Ecto neural progenitor cell (in vitro differentiated cells): ENCODE measurements at places on chromosomes 6 and 20.

DNA sequence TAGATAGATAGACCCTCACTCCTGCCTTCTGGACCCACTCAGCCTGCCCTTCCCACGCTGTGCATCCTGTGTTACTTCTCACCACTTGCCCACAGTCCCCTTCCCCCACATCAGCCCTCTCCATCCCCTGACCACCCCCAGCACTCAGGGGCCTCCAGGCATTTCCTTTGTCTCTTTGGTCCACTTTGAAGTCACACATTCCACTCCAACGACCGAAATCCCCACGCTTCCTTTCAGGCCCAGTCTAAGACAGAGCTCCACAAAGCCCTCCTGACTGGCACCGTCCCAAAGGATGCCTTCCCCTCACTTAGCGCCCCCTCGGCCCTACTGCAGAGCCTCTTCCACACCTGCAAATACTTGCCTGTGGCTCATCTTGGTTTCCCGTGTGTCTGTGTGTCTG is 83.8 kb downstream of the FOXF2 start:
- DNase-seq: no peak

DNA sequence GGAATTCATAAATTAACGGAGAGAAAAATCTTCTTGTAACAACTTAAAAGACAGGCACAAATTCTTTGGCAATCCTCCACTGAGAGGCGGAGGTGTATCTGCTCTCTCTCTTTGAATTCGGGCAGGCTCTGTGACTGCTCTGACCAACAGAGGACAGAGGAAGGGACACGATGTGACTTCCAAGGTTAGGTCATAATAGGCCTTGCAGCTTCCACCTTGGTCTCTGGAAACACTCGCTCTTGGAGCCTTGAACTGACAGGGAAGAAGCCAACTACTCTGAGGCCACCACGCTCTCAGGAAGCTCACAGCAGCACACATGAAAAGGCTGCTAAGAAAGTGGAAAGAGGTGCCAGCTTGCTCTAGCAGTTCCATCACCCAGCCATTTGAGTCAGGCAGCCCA is 14.9 kb downstream of the TOMM34 start:
- no peak for DNase-seq

- no peak for DNase-seq
Observed at GRCh38 chr6:30748851-30749540, 4.6 kb upstream of the IER3 start.

DNA sequence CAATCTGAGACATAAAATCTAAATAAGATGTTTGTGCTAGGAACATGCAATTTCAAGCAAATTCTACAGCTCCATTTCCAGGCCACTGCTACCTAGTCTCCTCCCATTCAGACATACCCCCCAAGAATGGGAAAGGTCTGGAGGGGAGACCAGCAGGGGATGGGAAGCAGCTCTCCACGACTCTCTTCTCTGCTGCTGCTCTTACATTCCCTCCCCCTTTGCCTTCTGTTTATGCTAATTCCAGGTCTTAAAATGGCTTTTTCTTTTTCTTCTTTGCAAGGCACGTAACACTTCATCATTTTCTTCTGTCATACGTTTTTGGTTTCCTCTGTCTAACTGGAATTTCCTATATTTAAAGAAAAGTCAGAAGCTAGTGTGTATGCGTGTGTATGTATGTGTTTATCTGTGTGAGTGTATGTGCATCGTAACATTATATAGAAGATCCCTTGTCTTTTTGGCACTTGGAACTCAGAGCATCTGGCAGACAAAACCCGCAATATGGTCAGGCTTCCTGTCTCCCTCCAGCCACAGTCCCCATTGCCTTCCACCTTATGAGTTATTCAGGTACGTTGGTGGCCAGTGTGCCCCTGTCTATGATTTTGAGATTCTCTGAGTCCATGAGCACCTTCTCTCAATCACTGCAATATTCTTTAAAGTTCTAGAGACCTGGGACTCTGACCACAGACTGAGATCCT is 493.7 kb downstream of the BTBD3 start:
- DNase-seq: no peak

DNA sequence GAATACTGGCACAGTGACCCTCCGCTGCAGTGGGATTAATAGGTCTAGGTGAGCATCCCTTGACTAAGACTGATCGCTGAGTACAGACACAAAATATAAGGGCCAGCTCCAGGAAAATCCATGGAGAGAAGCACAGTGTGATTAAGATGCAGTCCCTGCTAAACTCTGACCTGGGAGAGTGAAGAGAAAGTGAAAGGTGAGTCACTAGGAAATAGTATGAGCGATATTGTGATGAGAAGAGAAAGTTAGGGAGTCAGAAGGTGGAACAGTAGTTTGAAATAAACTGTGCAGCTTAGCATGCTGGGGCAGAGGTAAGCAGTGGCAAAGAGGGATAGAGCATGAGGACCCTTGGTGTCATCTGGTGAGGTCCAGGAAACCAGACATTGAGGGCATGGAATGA is 278.6 kb upstream of the MAP3K7 start:
- DNase-seq: no peak

GRCh38 chr6:41191569-41191968 is 9.4 kb downstream of the TREML2 start:
- peak; percentile 70 for DNase-seq

DNA sequence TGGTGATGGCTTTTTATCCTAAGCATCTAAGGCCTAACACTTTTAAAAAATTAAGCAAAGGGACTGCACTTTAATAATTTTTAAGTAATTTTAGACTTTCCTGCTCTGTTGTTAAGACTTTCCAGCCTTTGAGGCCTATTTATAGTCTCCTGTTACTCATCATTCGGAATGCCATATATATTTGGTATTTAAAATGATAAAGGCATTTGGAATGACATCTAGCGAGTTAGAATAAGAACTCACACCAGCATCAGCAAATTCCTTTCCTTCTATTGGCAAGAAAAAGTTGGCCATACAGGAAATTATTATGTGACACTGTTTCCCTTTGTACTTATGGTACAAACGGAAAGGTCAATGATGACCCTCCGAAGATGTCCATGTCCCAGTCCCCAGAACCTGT is 88.1 kb upstream of the STMND1 start:
- DNase-seq: no peak

GRCh38 chr6:128803911-128804310 is 79.0 kb upstream of the LAMA2 start:
- DNase-seq: no peak

DNA sequence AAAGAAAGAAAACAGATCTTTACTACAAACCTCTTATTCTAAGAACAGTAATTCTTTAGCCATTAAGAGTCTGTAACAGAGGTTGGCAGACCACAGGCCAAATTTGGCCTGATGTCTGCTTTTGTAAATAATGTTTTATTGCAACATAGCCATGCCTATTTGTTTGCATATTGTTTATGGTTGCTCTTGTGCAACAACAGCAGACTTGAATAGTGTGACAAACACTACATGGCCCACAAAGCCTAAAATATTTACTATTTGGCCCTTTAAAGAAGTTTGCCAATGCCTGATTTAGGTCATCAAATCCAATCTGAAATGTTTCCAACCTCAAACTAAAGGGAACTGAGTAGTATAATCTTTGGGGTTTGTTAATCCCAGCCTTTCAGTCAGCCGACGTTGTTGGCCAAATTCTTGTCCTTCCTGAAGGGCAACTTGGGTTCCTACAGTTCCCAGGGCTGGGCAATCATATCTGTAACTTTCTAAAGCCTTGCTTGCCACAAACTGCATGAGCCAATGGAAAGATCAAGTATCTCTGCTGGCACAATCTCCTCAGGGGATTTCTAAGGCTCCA is 33.9 kb upstream of the TBC1D20 start:
- no peak for DNase-seq

- DNase-seq: no peak
Observed at GRCh38 chr20:61935926-61936700, 129.6 kb downstream of the TAF4 start.

- DNase-seq: no peak
Observed at GRCh38 chr6:9938801-9939200, 476.1 kb downstream of the TFAP2A start.

DNA sequence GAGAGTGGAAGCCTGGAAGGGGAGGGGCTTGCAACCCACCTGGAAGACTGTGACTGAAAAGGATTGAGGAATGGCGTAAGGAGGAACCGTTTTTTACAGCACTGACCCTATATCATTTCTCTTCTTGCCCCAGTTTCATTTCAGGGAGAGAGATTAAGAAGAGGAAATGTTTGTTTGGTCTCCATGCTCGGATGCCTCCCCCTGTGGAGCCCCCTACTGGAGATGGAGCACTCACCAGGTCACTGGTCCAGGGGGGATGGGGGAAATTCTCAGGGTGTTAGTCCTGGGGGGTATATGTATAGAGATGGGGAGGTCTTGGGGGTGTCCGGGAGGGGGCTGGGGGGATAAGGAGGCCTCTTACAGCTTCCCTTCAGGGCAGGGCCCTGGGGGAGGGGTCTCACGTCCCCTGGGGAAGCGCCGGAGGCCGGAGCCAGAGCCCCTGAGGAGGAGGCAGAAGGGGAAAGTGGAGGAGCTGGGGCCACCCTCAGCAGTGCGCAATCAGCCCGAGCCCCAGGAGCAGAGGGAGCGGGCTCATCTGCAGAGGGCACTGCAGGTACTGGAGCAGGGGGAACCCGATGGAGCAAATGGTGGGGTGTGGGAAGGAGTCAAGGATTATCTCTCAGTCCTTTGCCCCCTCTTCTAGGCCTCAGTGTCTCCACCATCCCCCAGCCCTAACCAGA is 3.2 kb downstream of the CUTA start:
- DNase-seq: no peak

DNA sequence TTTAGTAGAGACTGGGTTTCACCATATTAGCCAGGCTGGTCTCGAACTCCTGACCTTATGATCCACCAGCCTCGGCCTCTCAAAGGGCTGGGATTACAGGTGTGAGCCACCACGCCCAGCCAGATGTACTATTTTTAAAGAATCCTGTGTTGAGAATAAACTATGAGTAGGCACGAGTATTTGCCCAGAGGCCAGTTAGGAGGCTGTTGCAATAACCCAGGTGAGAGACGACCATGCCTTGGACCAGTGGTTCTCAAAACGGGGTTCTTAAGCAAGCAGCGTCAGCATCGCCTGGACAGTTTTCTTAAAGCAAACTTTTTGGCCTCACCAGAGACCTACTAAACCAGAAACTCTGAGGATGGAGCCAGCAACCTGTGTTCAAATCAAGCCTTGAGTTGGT is 258.8 kb downstream of the ZNF217 start:
- no peak for DNase-seq

- DNase-seq: no peak
Observed at GRCh38 chr6:169393753-169394152, 140.1 kb upstream of the THBS2 start.

DNA sequence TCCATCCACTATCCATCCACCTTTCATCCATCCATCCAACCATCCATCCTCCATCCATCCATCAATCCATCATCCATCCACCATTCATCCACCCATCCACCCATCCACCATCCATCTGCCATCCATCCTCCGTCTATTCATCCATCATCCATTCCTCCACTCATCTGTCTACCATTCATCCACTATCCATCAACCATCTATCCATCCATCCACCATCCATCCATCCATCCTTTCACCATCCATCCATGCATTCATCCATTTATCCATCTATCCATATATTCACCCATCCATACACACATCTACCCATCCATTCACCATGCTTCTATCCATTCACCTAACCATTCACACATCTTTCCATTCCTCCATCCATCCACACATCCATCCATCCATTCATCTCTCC is 207.0 kb upstream of the CDH4 start:
- DNase-seq: no peak

GRCh38 chr20:7760247-7761031 is 179.8 kb downstream of the HAO1 start:
- DNase-seq: no peak

DNA sequence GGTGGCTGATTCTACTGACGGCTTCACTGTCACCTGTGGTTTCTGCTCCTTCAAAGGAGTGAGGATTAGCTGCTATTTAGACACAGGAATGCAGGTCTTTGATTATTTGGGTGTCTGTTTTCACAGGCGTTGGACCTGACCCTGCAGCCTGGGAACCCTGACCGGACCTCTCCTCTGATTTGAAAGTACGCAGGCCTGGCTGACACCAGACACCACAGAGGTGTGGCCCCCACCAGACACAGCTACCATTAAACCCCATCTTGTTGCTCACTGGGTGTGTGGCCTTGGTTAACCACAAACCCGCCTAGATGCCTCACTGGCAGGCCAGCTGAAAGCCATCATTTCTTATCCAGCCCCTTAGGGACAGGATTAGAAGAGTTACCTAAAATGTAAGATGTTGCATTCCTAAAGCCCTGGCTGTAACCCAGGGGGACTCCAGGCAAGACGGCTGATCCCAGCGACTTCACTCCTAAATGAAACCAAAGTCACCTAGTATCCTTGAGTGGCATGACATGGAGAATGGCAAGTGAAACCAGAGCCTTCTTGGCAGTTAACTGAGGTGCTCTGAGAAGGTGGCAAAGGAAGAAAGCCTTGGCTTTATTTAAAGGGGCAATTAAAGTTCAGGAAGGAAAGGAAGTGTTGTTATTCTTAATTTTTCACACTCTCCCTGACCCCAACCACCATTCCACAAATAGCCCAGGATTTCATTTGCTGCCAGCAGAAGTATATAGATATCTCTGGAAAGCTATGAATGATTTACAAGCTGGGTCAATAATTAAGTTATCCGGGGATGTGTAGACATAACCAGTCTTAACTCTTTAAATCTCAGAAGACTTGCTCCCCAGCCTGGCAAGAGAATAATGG is 169.9 kb downstream of the QRSL1 start:
- DNase-seq: peak; percentile 53

- no peak for DNase-seq
Observed at GRCh38 chr6:44012078-44012493, 115.2 kb downstream of the MRPL14 start.
